ENCODE measurements at places on chromosomes 2 and 18. TPM values are rescaled to one million over a fixed set of nuclear protein-coding genes. Genes with fewer than 3 reads are reported as not detected.

MOGAT1 gene
- 3.2 TPM for total RNA-seq

DNA sequence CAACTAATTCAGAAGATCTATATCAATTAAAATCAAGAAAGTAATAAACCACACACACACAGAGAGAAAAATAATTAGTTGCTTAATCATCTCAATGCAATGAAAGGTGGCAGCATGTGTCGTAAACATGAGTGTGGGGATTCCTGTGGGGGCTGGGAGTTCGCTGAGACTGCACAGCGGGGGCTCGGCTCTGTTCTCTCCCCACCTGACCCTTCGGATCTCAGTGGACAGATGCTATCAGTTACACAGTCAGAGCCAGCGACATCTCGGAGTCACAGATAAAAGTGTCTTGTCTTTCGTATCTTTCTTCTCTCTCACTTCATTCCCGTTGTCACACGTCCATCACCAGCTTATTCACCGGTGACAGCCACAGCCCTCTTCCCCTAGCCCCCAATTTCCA is 37.1 kb downstream of the COLEC12 start:
- no peak for DNase-seq

- DNase-seq, result peak; percentile 59
Measured at GRCh38 chr18:58221060-58221725, 177.2 kb downstream of the NEDD4L start.

LBH gene
- total RNA-seq, result 137 TPM

- DNase-seq, result no peak
Measured at GRCh38 chr2:25309402-25309801, 32.3 kb downstream of the DNMT3A start.

GRCh38 chr2:120763931-120764330 is 28.3 kb downstream of the GLI2 start:
- DNase-seq, result peak; percentile 30

- DNase-seq, result no peak
Measured at GRCh38 chr2:112483042-112483473, 1.1 kb downstream of the TTL start.

- no peak for DNase-seq
Measured at GRCh38 chr2:233972941-233973575, 55.9 kb downstream of the TRPM8 start.

- DNase-seq, result no peak
Measured at GRCh38 chr2:236915186-236915585, 170.5 kb upstream of the COPS8 start.

MAL gene
- 13.4 TPM for total RNA-seq

DNA sequence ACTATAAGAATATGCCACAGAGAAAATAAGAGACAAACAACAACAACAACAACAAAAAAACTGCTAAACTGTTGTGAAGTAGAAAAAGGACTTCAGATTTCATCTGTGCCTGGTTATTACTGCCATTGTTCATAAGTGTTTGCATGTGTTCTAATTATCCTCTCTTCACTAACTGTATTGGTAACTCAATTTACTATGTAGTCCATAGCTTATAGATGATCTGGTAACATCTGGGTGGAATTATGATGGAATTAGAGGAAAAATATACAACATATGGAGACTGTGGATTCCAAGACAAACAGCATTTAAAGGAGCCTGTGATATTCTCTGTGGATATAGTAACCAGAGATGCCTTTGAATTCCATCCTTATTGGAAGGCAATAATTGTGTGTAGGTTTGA is 1891.5 kb upstream of the PIK3C3 start:
- DNase-seq, result no peak

SLC4A3 gene
- 1.0 TPM for total RNA-seq

DNA sequence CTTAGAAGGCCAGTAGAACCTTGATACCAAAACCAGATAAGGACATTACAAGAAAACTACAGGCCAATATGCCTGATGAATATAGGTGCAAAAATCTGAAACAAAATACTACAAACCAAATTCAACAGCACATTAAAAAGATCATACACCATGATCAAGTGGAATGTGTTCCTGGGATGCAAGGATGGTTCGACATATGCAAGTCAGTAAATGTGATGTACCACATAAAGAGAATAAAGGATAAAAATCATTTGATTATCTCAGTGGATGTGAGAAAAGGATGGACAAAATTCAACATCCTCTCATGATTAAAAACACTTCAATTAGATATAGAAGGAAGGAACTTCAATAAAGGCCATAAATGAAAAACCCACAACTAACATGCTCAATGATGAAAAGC is 129.6 kb downstream of the RTN4 start:
- DNase-seq, result no peak

GRCh38 chr2:60413814-60414168 is 139.7 kb downstream of the BCL11A start:
- DNase-seq, result no peak

DNA sequence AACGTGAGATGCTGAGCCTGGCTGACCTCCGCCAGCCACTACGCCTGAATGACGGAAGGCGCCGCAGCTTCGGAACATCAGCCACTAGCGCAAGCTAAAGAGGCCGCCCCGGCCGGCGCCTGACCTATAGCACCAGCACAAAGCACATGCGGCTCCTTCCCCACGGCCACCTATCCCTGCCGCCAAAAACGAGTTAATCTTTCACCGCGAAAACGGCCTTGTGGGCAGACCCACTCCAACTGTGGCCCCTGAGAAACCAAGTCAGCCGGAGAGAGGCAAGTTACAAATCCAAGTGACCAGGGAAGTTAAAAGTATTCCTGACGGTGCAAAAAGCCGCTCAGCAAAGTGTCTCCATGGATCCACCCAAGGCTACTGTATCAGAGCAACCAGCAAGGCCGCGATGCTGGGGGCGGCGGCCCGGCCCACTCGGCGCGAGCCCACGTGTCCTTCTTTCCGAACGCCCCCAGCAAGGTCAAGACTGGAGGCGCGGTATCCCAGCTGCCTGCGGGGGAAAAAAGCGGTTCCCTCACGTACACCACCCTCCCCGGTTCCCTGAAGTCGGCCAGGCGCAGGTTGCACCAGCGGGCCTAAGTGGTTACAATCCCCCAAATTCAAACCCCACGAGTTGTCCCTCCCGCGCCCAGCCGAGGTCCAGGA is 575 bp downstream of the HSPD1 start:
- peak; percentile 84 for DNase-seq

GRCh38 chr2:223203971-223204929 is 152.3 kb downstream of the KCNE4 start:
- no peak for DNase-seq
